ENCODE measurements at places on chromosomes 1 and 21.
A peak's percentile ranks its signal among the peaks of the same experiment; 100 is the strongest.

- DNase-seq = no peak
Observed at GRCh38 chr1:231444059-231444458, 22.0 kb upstream of the EGLN1 start.

DNA sequence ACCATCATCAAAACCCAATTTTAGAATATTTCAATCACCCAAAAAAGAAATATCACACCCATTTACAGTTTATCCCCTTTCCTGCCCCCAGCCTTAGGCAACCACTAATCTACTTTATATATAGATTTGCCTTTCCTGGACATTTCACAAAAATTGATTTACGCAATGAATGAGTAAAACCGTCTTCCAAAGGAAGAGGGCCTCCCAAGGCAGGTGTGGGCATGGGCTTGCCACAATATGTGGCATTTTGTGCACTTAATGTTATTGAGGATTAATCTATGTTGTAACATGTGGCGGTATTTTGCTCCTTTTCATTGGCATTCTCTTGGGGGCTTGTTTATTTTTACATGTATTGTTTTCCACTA lies 11.8 kb upstream of the BMP8B start:
- DNase-seq = no peak

GRCh38 chr1:47991187-47991586 lies 6.0 kb downstream of the TRABD2B start:
- DNase-seq = peak; percentile 64

- no peak for DNase-seq
Observed at GRCh38 chr1:160724465-160725242, 13.0 kb upstream of the CD48 start.

DNA sequence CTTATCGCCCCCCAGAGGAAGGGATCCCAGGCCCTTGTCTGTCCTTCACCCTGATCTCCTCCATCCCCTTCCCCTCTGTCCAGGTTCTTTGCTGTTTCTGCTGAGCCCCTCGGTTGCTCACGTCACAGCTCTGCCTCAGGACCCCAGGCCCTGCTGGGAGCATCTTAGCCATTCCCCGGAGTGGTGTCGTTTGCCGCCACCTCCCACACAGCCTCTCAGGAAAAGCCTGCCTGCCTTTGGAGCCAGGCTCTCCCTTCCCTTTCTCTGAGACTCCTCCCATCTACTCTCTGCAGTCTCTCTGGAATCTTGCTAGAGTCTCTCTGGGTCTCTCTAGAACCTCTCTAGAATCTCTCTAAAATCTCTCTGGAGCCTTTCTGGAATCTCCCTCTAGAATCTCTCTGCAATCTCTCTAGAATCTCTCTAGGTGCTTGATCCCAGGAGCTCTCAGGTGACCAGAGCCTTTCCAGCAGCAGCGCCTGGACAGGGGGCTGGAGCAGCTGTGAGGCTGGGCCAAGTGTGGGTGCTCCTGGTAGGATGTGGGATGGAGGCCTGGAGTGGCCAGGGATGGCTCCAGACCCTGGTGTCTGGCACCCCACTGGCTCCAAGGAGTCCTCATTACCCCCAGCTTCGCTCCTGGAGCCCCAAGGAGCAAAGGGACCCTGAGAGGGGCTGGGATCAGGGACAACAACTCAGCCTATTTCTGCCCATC lies 283.2 kb upstream of the VAMP3 start:
- DNase-seq = no peak

DNA sequence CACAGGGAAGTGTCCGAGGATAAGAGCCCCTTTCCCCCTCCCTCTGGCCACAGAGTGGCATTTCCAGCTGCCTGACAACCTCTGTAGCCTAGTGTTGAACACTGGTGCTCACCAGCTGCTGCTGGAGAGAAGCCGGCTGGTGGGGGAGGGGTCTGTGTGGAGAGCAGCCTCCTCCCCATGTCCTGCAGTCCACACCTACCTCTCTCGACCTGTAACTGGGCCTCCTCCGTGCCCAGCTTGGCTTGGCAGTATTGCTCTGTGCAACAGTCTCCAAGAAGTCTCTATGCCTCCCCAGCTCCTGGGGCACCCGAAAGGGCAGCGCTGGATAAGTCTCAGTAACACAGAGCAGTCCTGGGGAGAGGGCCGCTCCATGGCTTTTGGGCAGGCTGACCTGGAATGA lies 17.0 kb downstream of the PAPPA2 start:
- DNase-seq = no peak
